ENCODE measurements at places on chromosomes 4 and X.

GRCh38 chrX:79174949-79175644 is 30.6 kb downstream of the GPR174 start:
- no peak for DNase-seq

- DNase-seq: no peak
These were observed 183.9 kb downstream of the SNCA start for GRCh38 chr4:89653012-89653411.

GRCh38 chr4:140901736-140902336 is 145.7 kb upstream of the TBC1D9 start:
- no peak for DNase-seq

- DNase-seq: peak; percentile 96
These were observed 169.9 kb upstream of the AADAT start for GRCh38 chr4:170259631-170260153.

- no peak for DNase-seq
These were observed 103.6 kb downstream of the RAPGEF2 start for GRCh38 chr4:159206427-159206871.

- DNase-seq: no peak
These were observed 58.9 kb downstream of the ARX start for GRCh38 chrX:24956828-24957227.

GRCh38 chrX:42020225-42020624 is 96.9 kb upstream of the CASK start:
- no peak for DNase-seq

- no peak for DNase-seq
These were observed 43.7 kb downstream of the PSAPL1 start for GRCh38 chr4:7390906-7391636.

DNA sequence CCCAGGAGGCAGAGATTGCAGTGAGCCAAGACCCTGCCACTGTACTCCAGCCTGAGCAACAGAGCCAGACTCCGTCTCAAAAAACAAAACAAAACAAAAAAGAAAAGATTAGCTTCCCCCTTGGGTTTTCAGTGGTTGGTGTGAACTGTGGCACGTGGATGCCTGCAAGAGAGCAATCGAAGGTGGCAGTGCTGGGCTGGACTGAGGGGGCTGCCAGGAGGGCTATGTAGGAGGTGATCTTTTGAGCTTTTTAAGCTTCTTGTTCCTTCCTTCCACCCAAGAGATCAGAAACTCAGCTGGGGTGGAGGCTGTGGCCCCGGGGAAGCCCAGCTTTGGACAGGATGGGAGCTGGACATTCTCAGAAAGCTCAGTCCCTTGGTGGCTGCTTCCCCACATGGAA is 49.6 kb downstream of the PRPS1 start:
- DNase-seq: no peak

GRCh38 chrX:4435905-4436304 is 722.5 kb upstream of the PRKX start:
- no peak for DNase-seq

All from pons (tissue), 1 donor.